Spleen (tissue), 13 donors: ENCODE measurements at places on chromosomes 6 and 20.

GRCh38 chr20:56765172-56766073 lies 136.3 kb downstream of the TFAP2C start:
- no peaks in the 10 kb centered on the region for H3K36me3 ChIP-seq
- peaks cover 4% of the 10 kb centered on the region for H3K27me3 ChIP-seq
- H3K4me1 ChIP-seq = no peaks in the 10 kb centered on the region
- no peak for DNase-seq
- no peak overlapping the region for H3K27ac ChIP-seq

DNA sequence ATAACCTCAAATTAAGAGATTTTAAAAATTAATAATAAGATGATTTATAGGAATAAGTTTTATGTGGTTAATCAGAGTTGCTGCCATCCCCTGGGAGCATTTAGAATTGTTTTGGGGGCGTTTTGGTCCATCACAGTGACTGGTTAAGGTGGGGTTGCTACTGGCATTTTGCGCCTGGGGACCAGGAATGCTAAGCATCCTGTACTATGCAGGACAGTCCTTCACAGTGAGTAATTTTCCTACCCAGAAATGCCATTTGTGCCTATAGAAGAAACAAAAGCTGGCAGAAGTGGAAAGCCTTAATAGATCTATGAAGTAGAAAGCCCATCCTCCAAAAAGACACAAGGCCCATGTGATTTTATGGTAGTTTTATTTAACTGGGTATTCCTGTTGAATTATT lies 118.0 kb downstream of the ANKS1A start:
- no peak overlapping the region for H3K27ac ChIP-seq
- no peak overlapping the region for H3K4me3 ChIP-seq
- peaks cover 6% of the 10 kb centered on the region for H3K36me3 ChIP-seq

DNA sequence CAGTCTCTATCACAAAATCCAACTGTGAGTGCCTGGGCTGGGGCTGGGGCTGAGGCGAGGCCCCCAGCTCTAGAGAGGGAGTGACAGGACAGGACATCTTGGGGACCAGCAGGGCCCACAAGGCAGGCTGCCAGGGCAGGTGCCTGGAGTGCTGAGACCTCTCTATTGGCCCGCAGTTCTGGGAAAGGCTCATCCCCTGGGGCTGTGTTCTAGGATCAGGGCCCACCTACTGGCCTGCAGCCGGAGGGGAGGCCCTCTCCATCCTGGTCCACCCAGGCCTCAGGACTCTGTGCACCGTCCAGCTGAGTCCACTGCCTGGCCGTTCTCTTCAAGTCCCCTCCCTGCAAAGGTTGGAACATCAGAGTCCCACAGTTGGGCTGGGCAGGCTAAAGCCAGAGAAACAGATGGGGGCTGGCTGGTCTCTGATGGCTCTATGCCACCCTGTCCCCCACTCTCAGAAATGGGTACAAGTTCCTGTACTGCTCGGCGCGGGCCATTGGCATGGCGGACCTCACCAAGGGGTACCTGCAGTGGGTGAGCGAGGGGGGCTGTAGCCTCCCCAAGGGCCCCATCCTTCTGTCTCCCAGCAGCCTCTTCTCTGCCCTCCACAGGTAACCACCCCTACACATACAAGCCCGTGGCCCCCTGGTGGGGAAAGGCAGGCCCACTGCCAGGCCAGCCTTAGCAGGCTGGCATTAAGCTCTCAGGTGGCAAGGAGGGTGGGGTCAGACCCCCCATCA lies 9.0 kb downstream of the EMILIN3 start:
- H3K27me3 ChIP-seq = no peaks in the 10 kb centered on the region
- H3K36me3 ChIP-seq = no peaks in the 10 kb centered on the region
- H3K4me1 ChIP-seq = no peaks in the 10 kb centered on the region
- no peak overlapping the region for H3K27ac ChIP-seq
- no peak overlapping the region for H3K4me3 ChIP-seq
- no peak for DNase-seq

- DNase-seq = no peak
- H3K4me1 ChIP-seq = no peaks in the 10 kb centered on the region
- H3K27me3 ChIP-seq = peaks cover 6% of the 10 kb centered on the region
- no peaks in the 10 kb centered on the region for H3K36me3 ChIP-seq
- H3K27ac ChIP-seq = no peak overlapping the region
Observed at GRCh38 chr6:3442431-3443220, 14.2 kb downstream of the SLC22A23 start.

DNA sequence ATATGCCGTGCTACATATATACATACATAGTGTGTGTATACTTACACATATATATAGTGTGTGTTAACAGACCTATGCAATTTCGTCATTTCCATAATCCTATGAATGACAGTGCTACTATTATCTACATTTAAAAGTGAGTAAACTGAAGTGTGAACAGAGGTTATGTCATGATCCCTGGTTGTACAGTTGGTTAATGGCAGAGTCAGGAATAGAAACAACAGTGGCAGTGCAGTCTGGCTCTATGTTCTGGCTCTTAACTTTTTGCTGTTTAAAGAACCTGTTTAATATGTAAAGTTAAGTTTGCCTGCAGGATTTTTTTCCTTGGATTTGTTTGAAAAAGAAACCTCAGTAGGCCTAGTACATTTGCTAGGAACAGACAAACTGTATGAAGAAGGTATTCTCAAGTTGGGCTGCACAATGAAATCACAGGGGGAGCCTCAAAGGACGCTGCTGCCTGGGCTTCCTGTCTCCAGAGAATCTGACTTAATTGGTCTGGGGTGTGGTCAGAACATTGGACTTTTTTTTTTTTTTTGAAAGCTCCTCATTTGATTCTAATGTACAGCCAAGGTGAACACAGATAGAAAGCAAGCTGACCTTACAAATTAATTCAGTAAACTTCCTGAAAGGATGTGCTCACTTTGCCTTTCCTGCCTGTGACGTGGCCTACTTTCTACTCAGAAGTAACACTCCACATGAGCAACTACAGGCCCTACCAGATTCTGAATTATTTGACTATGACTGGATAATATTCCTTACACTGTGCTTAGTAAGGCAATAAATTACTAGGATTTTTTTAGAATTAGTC lies 29.4 kb downstream of the PLCB1 start:
- no peak for DNase-seq
- peaks cover 22% of the 10 kb centered on the region for H3K4me1 ChIP-seq
- H3K27me3 ChIP-seq = no peaks in the 10 kb centered on the region
- H3K4me3 ChIP-seq = no peak overlapping the region

- H3K27me3 ChIP-seq = no peaks in the 10 kb centered on the region
- no peak overlapping the region for H3K4me3 ChIP-seq
- no peak for DNase-seq
- no peak overlapping the region for H3K27ac ChIP-seq
- no peaks in the 10 kb centered on the region for H3K36me3 ChIP-seq
Observed at GRCh38 chr6:106133040-106133439, 46.9 kb downstream of the PRDM1 start.

DNA sequence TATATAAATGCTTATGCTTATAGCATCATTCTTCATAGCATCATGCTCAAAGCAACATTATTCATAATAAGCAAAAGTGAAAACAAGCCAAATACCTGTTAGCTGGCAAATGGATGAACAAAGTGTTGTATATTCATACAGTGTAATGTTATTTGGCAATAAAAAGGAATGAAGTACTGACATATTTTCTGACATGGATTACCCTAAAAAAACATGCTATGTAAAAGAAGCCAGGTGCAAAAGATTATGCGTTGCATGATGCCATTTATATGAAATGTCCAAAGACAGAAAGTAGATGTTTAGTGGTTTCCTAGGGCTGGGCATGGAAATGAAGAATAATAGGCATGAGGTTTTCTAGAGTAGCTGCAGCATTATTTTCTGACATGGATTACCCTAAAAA lies 77.1 kb downstream of the GFRA4 start:
- no peaks in the 10 kb centered on the region for H3K4me1 ChIP-seq
- H3K27ac ChIP-seq = no peak overlapping the region
- peaks cover 30% of the 10 kb centered on the region for H3K36me3 ChIP-seq
- H3K4me3 ChIP-seq = no peak overlapping the region

GRCh38 chr6:140018588-140018987 lies 644.1 kb upstream of the CITED2 start:
- no peaks in the 10 kb centered on the region for H3K27me3 ChIP-seq
- DNase-seq = no peak
- H3K36me3 ChIP-seq = no peaks in the 10 kb centered on the region
- no peak overlapping the region for H3K4me3 ChIP-seq
- no peak overlapping the region for H3K27ac ChIP-seq

GRCh38 chr20:22673467-22673866 lies 89.1 kb upstream of the FOXA2 start:
- no peak for DNase-seq
- H3K4me1 ChIP-seq = no peaks in the 10 kb centered on the region
- no peak overlapping the region for H3K4me3 ChIP-seq
- H3K36me3 ChIP-seq = no peaks in the 10 kb centered on the region

- peaks cover 4% of the 10 kb centered on the region for H3K4me1 ChIP-seq
- H3K27ac ChIP-seq = no peak overlapping the region
- no peak for DNase-seq
- H3K36me3 ChIP-seq = no peaks in the 10 kb centered on the region
- H3K4me3 ChIP-seq = no peak overlapping the region
Observed at GRCh38 chr20:41300886-41301285, 16.6 kb downstream of the ZHX3 start.

GRCh38 chr6:168149015-168149414 lies 70.0 kb upstream of the FRMD1 start:
- H3K4me3 ChIP-seq = no peak overlapping the region
- DNase-seq = no peak
- no peaks in the 10 kb centered on the region for H3K4me1 ChIP-seq
- H3K27me3 ChIP-seq = peaks cover 20% of the 10 kb centered on the region

GRCh38 chr6:75421316-75422023 lies 72.1 kb downstream of the FILIP1 start:
- no peak overlapping the region for H3K4me3 ChIP-seq
- H3K36me3 ChIP-seq = no peaks in the 10 kb centered on the region
- no peaks in the 10 kb centered on the region for H3K4me1 ChIP-seq
- DNase-seq = no peak
- H3K27me3 ChIP-seq = no peaks in the 10 kb centered on the region

GRCh38 chr20:37927410-37928095 lies 24.6 kb downstream of the VSTM2L start:
- no peak overlapping the region for H3K27ac ChIP-seq
- no peak overlapping the region for H3K4me3 ChIP-seq
- no peaks in the 10 kb centered on the region for H3K36me3 ChIP-seq
- H3K27me3 ChIP-seq = no peaks in the 10 kb centered on the region
- H3K4me1 ChIP-seq = no peaks in the 10 kb centered on the region

DNA sequence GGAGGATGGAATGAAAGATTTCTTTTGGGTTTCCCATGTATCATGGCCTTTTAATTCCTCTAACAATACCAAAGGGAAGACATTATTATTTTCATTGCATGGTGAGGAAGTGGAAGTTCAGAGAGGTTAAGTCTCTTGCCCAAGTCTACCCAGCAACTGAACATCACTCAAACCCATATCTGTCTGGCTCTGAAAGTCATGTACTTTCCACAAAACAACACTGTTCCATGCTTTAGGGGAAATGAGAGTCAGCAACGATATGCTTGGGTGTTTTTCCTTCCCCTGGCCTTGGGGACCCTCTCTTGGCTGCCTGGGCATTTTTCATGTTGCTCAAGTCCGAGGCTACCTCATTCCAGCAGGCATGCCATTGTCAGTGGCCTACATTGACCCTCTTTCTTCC lies 118.8 kb downstream of the ADTRP start:
- no peak overlapping the region for H3K27ac ChIP-seq
- no peaks in the 10 kb centered on the region for H3K27me3 ChIP-seq
- DNase-seq = no peak
- H3K4me3 ChIP-seq = no peak overlapping the region
- H3K4me1 ChIP-seq = no peaks in the 10 kb centered on the region

- no peak for DNase-seq
Observed at GRCh38 chr6:17277256-17277655, 3.9 kb upstream of the RBM24 start.

- H3K27me3 ChIP-seq = no peaks in the 10 kb centered on the region
- no peak overlapping the region for H3K27ac ChIP-seq
- H3K4me1 ChIP-seq = peaks cover 2% of the 10 kb centered on the region
- H3K36me3 ChIP-seq = no peaks in the 10 kb centered on the region
- no peak overlapping the region for H3K4me3 ChIP-seq
- DNase-seq = no peak
Observed at GRCh38 chr6:37269105-37269504, 11.2 kb upstream of the TMEM217 start.

DNA sequence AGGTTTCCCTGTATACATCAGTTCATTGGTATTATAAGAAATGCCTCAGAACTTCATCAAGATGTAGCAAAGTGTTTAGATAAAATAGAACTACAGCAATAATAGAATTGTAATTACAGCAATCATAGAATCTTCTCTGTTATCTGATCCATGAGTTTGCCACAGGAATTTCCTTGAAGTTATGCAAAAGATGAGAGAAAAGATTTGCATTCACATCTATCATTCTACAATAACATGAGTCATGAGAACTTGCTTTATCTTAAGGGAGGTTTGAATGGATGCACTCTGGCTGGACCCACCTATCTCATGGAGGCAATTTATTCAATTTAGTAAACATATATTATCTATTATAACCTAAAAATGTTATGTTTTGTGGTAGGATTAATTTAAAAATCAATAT lies 329.8 kb upstream of the EPHA7 start:
- no peaks in the 10 kb centered on the region for H3K36me3 ChIP-seq
- no peaks in the 10 kb centered on the region for H3K27me3 ChIP-seq
- no peak for DNase-seq
- no peak overlapping the region for H3K4me3 ChIP-seq
- no peaks in the 10 kb centered on the region for H3K4me1 ChIP-seq

DNA sequence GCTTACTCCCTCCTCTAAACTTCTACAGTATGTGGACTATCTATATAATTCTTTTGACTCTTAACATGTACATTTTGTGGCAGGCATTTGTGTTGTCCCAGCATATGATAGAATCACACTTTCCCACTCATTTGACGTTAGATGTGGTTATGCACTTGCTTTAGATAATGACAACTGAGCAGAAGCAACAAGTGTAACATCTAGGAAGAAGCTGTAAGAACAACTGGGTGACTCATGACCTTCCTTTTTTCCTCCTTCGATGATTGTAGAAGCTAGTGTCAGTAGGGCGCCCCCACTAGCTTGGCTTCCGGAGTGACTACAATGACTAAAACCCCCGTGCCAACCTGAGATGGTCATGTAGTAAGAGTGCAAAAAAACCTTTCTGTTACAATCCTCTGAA lies 74.6 kb upstream of the CEP85L start:
- no peak overlapping the region for H3K4me3 ChIP-seq
- DNase-seq = no peak
- no peak overlapping the region for H3K27ac ChIP-seq
- no peaks in the 10 kb centered on the region for H3K4me1 ChIP-seq
- no peaks in the 10 kb centered on the region for H3K36me3 ChIP-seq
